HS-5 (cell line): ENCODE measurements at places on chromosomes 6 and 20.

DNA sequence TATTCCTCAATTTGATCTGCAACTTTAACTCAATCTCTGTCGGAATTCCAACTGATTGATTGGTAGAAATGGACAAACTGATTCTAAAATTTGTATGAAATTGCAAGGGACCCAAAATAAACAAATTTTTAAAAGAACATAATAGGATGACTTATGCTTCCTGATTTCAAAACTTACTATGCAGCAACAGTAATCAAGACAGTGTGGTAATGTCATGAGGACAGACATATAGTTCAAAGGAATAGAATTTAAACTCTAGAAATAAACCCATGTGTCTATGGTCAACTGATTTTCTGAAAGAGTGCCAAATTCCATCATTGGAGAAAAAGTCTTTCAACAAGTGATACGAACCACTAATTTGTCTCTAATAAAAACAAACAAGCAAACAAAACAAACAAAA lies 1320.1 kb upstream of the GJE1 start:
- DNase-seq = no peak

DNA sequence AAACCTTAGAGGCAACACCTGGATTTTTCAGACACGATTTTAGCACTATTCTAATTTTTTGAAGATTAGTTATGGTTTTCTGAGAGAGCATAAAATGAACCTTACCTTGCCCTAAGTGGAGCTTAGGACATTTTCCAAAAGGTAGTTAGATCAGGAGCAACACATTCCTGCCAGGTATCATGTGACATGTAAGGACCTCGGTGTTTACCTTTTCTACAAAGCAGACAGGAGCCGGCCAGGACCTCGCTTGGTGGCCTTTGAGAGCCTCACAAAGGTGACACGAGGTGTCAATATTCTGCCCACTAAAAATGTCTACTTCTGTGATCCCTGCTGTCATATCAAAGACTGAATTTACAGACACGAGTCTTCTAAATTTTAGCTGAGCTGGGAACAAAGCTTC lies 174.9 kb downstream of the SMOC2 start:
- DNase-seq = no peak

GRCh38 chr6:37376078-37376743 lies 22.4 kb downstream of the RNF8 start:
- DNase-seq = no peak

GRCh38 chr6:135328136-135328535 lies 147.0 kb downstream of the MYB start:
- DNase-seq = no peak

DNA sequence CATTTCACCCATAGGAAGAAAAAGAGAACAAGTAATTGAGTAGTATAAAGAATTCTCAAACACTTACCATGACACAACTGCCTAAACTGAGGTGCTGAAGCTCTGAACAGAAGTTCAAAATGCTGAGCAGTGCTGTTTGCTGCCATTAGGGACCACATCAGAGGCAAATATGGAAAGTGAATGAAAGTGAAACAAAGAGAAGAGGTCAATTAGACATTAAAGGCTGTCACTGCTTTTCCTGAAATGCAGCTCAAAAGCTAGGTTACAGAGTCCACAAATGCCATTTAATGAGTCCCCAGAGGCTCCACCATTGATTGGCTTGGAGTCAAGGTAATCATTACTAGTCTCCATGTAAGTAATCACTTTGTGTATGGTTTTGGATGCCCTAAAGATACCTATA lies 46.1 kb downstream of the POU3F2 start:
- no peak for DNase-seq

DNA sequence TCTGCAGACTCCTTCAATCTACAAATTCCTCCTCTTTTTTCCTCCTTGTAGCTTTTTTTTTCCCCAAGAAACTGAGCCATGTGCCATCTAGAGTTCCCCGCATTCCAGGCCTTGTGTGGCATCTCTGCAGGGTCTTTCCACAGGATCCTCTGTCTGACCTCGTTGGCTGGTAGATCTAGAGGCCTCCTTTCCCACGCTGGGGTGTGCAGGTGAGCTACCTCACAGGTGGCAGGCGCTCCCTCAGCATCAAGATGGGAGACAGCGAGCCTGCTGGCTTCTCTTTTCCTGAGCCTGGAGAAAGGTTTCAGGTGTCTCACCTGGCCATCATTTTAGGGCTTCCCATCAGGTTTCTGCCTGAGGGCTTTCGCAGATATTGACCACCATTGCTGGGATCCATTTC lies 9.6 kb upstream of the NELFCD start:
- DNase-seq = no peak

DNA sequence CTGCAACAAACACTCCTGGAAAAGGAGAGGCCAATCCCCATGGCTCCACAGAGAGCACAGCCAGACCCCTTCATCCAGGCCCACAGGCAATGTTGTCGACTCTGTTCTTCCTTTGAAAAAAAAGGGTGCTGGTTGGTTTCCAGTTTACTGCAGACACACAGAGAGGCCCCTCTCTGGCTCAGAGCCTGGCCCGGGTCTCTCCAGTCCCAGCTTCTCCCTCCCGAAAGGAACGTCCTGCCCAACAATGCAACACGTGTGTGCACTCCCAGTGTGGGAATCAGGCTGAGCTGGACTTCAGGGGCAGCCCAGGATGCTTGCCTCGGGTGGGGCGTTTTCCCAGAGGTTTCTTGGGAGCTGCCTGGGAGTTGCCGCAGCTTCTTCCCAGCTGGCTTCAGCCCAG lies 4.5 kb upstream of the NKAIN4 start:
- no peak for DNase-seq

DNA sequence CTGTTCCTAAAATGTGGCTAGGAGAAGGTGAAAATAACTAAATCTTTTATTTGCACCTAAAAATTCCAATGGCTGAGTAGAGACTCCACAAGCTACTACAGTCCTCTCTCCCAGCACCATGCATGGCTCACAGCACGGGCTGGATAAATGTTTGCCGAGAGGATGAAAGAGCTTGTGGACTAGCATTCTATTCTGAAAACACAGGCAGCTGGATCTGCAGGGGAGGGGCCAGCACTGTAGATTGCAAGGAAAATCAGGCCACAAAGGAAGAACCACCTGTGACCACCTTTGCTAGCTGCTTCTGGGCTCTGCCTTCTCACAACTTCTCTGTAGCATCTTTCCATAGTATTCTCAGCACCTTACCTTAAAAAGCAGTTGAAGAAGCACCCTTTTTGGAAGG lies 46.6 kb downstream of the CLIC5 start:
- DNase-seq = no peak

GRCh38 chr6:154345811-154346210 lies 10.8 kb downstream of the IPCEF1 start:
- no peak for DNase-seq

DNA sequence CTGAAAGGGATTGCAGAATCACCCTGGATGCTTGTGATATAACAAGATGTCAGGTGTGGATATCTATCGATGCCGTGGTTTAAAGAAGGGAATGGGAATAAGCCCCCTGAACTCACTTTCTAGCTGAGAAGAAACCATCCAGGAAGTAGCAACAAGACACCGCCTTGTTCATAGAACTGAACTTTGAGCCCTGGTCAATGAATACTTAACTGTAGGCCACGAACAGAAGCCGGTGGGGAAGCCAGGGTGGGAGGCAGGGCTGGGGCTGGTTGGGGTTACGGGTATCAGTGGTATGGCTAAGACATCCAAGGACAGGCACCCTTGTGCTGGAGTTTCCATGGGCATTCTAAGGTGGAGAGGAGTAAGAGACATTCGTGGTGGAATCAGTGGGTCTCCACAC lies 61.0 kb downstream of the UST start:
- no peak for DNase-seq

DNA sequence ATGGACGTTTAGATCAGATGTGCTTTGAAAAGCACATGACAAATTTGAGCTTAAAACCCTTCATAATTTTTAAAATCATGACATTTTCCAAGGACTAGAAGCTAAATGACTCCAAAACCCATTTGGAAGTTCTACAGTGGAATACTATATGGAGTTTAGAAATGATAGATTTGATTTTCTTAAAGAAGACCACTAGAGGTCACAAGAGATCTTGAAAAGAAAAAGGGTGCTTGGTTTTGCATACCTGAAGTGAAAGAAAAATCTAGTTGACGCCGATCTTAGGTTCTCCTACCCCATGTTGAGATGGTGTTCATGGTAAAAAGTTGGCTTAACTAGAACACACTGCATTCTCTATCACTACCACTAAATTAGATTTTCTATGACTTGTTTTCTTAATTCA lies 31.5 kb downstream of the CFAP61 start:
- no peak for DNase-seq
